ENCODE measurements at places on chromosomes 4 and X.

- DNase-seq = no peak
- H3K36me3 ChIP-seq = no peaks in the 10 kb centered on the region
- no peaks in the 10 kb centered on the region for H3K4me1 ChIP-seq
- no peaks in the 10 kb centered on the region for H3K27me3 ChIP-seq
- no peak overlapping the region for H3K27ac ChIP-seq
Measured at GRCh38 chr4:21806991-21807390, 141.6 kb downstream of the KCNIP4 start.

- no peak overlapping the region for H3K27ac ChIP-seq
- DNase-seq = no peak
- H3K4me3 ChIP-seq = no peak overlapping the region
- no peaks in the 10 kb centered on the region for H3K27me3 ChIP-seq
Measured at GRCh38 chr4:53981567-53981966, 82.8 kb downstream of the CHIC2 start.

DNA sequence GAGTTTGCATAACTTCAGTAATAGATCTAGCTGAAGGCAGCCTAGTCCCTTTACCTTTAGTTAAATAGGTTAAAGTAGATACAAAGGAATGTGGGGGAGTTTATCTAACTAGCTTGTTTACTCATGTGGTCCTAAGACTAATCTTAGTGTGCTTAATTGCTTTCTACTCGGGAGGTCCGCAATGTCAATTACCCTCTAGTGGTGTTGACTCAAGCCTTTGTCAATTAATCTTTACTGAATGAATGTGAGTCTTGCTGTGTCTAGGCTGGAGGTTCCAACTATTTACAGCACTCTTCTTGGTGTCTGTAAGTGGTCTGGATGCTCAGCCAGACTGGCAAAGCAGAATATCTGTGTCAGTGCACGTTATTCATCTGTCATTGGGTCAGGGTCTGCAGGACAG lies 17.9 kb upstream of the YTHDC1 start:
- H3K27me3 ChIP-seq = peaks cover 10% of the 10 kb centered on the region
- peaks cover 7% of the 10 kb centered on the region for H3K4me1 ChIP-seq
- H3K27ac ChIP-seq = no peak overlapping the region
- no peaks in the 10 kb centered on the region for H3K36me3 ChIP-seq

- DNase-seq = no peak
- no peak overlapping the region for H3K4me3 ChIP-seq
- H3K4me1 ChIP-seq = no peaks in the 10 kb centered on the region
- no peaks in the 10 kb centered on the region for H3K36me3 ChIP-seq
Measured at GRCh38 chr4:75126058-75126457, 193.1 kb downstream of the PARM1 start.
